ENCODE measurements at places on chromosomes 2 and 18.
A peak's percentile ranks its signal among the peaks of the same experiment; 100 is the strongest.

GRCh38 chr2:122858813-122859212, 1103.4 kb downstream of the TSN start:
- no peak for DNase-seq

GRCh38 chr2:224333726-224334482, 68.0 kb downstream of the FAM124B start:
- no peak for DNase-seq

GRCh38 chr2:236971131-236971821, 114.4 kb upstream of the COPS8 start:
- DNase-seq = no peak

GRCh38 chr2:11370377-11371091, 26.1 kb upstream of the ROCK2 start:
- DNase-seq = no peak

DNA sequence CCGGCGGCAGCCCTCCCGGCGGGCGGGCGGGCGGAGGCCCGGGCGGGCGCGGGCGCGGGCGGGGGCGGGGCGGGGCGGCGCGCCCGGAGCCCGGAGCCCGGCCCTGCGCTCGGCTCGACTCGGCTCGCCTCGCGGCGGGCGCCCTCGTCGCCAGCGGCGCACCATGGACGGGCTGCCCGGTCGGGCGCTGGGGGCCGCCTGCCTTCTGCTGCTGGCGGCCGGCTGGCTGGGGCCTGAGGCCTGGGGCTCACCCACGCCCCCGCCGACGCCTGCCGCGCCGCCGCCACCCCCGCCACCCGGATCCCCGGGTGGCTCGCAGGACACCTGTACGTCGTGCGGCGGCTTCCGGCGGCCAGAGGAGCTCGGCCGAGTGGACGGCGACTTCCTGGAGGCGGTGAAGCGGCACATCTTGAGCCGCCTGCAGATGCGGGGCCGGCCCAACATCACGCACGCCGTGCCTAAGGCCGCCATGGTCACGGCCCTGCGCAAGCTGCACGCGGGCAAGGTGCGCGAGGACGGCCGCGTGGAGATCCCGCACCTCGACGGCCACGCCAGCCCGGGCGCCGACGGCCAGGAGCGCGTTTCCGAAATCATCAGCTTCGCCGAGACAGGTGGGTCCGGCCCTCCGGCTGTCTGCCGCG, at the start of gene INHBB:
Gene INHBB (plus strand): TSS at position 111 of the 641 bp plus-strand sequence. CDS start 53 bp downstream, at position 164.
- no peak for DNase-seq

DNA sequence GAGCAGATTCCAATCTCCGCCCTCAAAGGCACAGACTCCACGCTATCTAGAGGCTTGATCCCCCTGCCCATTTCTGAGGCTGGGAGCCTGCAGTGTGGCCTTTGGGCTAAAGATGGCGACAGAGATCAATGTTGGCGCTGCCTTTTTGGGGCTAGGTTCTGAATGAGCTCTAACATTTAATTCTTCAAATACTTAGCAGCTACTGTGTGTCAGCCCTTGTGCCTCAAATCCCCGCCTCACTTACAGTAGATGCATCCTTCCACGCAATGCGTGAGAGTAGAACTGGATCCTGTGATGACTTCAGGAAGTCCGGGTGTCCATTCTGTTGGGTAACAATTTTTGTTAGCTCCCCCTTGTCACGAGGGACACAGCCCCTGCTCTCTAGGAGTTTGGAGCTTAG, 12.4 kb downstream of the IL1F10 start:
- no peak for DNase-seq

GRCh38 chr2:23566241-23567142, 181.5 kb downstream of the KLHL29 start:
- peak; percentile 64 for DNase-seq

GRCh38 chr2:37629529-37629928, 41.9 kb downstream of the CDC42EP3 start:
- no peak for DNase-seq

DNA sequence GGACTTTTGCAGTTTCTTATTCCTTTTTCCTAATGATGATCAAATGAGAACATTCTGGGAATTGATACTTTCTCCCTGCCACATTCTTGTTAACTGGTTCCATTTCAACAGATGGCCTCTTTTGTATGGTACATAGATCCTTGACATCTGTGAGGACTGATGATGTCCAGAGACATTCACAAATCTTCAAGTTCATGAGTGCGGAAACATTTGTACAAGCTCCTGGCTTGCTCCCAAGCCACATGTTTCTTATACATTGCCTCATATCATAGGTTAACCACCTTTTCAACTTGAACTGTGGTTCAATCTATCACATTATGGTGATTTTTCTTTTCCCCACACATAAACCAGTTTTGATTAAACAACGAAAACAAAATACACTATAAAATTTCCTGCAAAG, 267.3 kb downstream of the CLIP4 start:
- no peak for DNase-seq

GRCh38 chr2:67841711-67842110, 221.1 kb downstream of the C1D start:
- no peak for DNase-seq

GRCh38 chr2:203535078-203535783, at the start of gene RAPH1:
RAPH1 (minus strand) TSS chr2:203535301; CDS start chr2:203495353, 39,948 bp downstream.
- DNase-seq = peak; percentile 47

DNA sequence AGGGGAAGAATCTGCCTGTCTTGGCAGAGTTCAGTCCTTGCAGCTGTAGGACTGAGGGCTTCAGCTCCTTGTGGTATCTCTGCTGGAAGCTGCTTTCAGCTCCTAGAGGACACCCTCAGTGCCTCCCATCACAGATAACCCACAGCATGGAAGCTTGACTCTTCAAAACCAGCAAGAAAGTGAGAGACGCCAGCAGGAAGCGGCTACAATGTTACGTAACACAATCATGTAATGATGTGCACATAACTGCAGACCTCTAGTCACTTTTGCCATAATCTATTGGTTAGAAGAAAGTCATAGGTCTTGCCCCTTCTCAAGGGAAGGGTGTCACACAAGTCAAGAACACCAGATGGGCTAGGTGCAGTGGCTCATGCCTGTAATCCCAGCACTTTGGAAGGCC, 69.1 kb upstream of the AFF3 start:
- no peak for DNase-seq

DNA sequence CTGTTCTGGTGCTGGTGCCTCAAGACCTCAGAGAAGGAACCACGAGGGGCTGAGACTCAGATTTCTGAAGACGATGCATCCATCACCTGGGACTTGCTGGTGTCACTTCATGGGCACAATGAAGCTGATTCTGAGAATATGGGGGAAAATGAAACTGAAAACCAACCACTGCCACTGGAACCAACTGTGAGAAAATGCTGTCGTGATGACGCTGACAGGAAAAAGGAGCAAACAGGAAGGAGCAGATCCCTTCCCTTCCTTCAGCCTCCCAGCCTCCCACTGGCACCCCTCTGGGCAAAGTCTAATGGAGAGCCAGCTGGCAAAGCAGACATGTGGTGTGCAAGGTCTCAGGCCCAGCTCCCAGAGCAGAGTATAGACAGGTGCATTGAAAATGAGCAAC, 109.7 kb downstream of the FOXI3 start:
- no peak for DNase-seq
